HT1080 (cell line): ENCODE measurements at places on chromosomes 1 and 21.
A peak's percentile ranks its signal among the peaks of the same experiment; 100 is the strongest.

DNA sequence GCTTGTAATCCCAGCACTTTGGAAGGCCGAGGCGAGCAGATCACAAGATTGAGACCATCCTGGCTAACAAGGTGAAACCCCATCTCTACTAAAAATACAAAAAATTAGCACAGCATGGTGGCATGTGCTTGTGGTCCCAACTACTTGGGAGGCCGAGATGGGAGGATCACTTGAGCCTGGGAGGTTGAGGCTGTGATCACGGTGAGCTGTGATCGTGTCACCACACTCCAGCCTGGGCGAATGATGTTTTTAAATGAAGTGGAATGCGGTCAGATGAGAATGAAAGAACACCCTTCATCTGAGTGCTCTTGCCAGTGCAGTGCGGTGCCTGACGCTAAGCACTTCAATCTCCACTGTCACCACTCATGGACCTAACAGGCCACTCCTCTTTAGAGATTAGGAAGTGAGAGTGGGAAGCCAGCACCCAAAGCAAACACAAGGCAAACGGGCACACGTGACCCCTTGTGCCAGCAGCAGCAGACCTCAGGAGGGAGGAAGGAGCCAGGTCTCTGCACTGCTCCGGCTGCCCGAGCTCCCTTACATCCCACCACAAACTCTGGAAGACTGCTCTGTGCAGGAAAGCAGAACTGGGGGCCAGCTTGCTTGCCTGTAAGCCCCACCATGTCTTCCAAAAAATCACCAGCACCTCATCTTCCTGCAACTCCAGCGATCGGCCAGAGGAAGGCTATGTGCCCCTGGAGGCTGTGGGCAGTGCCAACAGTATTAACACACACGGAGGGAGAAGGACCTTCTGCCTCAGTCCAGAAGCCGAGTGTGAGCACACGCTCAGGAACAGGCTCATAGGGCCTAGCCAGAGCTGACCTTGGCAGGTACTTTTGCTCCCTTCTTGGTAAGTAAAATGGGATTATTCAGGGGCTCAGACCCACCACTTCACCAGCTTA, 9.7 kb downstream of the CTNNBIP1 start:
- DNase-seq = no peak

DNA sequence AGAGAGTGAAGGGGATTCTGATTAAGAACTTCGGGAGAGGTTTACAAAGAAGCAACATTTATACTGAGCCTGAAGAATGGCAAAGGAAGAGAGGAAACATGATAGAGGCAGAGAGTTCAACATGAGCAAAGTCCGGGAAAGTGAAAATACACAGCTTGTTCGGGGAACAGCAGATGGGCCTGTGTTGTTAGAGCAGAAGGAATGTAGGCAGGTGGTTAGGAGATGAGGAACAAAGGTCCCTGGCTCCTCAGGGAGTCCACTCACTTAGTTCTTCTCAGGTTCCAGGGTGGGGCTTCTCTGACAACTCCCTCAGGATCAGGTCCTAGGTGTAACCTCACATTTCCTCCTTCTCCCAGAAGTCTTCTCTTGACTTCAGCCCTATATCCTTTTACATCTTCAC, 5.1 kb upstream of the ZNF326 start:
- no peak for DNase-seq

DNA sequence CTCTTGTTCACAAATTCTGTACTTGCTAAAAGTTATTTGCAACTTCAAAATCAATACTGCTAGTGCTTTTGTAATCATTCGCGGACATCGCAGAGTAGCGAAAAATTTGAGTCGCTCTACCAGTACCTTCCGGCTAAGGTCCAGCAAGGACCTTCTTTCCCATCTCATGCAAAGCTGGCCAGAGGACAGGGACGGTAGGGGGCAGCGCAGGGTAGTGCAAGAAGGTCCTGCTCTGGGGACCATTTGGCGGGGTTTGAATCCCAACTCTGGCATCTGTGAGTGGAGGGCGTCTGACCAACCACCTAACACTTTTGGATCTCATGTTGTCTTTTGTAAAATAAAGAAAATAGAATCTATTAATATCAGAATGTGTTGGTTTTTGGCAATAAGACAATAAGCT, 258.3 kb downstream of the SPATA17 start:
- DNase-seq = no peak

DNA sequence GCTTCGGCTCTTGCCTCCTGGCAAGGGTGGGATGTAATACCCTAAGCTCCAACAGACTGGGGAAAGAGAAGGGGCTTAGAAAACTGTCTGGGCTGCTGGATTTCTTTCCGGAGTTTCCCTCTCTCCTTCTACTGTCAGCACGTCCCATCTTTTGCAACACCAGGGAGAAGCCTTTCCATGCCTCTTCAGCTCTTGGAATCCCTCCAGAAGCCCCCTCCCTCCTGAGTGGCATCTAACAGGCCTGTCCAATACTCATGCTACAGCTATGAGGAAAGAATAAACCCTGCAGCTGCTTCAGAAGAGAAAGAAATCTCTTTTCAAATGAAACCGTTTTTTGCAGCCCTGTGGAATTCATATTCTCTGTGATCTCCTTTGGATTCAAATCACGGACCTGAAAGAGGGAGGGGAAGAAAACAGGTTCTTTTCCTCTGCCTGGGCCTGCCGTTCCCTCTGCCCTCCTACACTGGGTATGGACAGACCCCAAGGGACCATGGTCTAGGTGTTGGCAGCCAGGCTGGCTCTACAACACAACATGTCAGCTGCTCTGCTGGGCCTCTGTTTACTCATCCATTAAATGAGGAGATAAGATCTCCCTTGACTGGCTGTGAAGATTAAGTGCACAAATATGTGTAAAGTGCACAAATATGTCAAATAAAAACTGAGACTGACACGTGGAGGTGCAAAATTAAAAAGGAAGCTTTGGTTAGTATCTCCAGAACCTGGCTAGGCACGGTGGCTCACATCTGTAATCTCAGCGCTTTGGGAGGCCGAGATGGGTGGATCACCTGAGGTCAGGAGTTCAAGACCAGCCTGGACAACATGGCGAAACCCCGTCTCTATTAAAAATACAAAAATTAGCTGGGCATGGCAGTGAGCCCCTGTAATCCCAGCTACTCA, 6.0 kb upstream of the CAPN2 start:
- DNase-seq = peak; percentile 83

- DNase-seq = no peak
Observed at GRCh38 chr21:32141318-32141633, 137.6 kb downstream of the MIS18A start.

DNA sequence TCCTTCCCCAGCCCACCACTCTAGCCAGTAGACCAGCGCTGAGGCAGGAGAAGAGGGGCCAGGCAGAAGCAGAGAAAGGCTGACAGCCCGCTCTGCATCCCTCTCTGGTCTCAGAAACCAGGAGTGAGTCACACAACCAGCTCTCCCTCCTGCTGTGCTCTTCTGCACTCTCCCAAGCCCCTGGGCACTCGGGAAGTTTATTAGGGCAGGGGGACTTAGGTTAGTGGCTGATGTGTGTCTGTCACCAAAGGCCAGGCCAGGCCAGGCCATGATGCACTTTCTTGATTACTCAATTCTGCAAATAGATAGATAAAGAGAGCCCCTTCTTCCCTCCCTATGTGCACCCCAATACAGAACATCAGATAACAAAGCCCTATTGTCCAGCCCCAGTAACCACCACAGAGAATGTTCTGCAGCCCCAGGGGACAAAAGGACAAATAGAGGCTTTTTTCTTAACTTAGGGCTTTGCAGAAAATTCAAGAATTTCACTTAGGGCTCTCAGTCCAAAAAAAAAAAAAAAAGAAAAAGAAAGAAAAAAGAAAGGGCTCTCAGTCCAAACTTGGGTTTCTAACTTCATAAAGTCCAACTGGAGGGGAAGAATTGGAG, 52.9 kb upstream of the CNTN2 start:
- peak; percentile 61 for DNase-seq

DNA sequence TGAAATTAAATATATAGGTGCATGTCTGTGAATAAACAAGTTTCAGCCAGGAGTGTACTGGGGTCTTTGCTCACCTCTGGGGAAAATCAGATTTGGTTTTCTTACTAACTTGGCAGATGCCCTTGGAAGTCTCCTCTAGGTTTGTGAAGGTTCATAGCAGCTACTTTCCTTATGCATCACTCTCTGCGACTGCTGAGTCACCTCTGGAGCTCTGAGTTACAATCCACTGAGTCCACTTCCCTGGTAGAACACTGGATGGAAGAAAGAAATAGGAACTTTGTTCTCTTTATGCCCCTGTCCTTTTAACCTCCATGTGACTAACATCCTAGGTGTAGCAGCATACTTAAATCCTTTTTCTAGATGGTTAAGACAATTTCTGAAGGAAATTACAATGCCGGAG, 4.4 kb upstream of the FASLG start:
- peak; percentile 96 for DNase-seq
